ENCODE measurements at places on chromosomes 6 and 20.

GRCh38 chr6:38808039-38808438 is 92.9 kb downstream of the DNAH8 start:
- no peak for DNase-seq

- no peak for DNase-seq
Observed at GRCh38 chr6:9468277-9468676, 946.6 kb downstream of the TFAP2A start.

DNA sequence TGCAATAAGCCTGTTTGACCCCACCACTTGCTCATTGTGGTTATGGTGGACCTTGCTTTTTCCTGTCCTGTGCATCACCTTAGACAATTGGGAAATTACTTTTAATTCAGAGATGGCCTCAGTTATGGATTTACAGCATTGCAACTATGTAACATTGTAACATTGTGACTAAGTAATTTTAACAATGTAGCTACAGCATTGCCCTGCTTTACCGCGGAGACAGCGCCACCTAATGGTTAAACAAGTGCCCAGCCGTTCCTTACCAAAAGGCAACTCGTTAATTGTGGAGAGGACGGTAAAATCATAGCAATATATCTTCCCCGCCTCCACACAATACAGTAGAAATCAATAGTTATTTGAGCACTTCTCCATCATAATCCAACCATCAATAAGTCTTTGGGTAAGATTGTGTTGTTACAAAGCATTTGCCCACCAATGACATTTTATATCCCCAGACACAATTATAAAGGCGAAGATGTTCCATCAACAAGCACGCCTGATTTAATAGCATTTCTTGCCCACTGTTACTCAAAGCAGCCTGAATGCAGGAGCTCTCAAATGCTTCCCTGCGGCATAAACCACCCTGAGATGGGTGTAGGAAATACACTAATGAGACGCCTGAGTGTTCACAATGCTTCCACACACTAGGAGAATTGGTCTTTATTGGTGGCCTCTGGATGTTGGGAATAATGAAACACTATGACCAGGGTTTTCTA is 93.7 kb downstream of the PROKR2 start:
- DNase-seq, result peak; percentile 63

GRCh38 chr6:125255201-125255600 is 46.6 kb downstream of the HDDC2 start:
- DNase-seq, result peak; percentile 67

DNA sequence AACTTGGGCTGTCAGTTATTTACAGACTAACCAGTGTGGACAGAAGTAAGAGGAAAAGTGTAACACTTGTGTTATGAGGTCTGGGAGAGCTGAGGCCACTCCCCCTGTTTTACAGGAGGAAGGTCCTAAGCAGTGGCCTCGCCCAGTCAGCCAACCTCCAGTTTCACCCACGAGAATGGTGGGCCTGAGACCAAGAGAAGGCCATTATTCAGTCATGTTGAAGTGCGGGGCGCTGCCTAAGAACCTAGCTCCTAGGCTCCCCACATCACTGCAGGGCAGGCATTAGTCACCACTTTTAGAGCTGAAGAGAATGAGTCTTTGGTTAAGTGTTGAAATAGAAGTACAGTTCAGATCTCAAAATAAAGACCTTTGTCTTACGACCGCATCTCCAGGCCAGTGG is 27.9 kb downstream of the CDYL start:
- peak; percentile 36 for DNase-seq

GRCh38 chr6:7236306-7237209 is 76.4 kb downstream of the SSR1 start:
- DNase-seq, result no peak

- DNase-seq, result no peak
Observed at GRCh38 chr20:16694161-16694560, 35.7 kb upstream of the SNRPB2 start.

- no peak for DNase-seq
Observed at GRCh38 chr6:107124934-107125348, 9.6 kb upstream of the BEND3 start.

DNA sequence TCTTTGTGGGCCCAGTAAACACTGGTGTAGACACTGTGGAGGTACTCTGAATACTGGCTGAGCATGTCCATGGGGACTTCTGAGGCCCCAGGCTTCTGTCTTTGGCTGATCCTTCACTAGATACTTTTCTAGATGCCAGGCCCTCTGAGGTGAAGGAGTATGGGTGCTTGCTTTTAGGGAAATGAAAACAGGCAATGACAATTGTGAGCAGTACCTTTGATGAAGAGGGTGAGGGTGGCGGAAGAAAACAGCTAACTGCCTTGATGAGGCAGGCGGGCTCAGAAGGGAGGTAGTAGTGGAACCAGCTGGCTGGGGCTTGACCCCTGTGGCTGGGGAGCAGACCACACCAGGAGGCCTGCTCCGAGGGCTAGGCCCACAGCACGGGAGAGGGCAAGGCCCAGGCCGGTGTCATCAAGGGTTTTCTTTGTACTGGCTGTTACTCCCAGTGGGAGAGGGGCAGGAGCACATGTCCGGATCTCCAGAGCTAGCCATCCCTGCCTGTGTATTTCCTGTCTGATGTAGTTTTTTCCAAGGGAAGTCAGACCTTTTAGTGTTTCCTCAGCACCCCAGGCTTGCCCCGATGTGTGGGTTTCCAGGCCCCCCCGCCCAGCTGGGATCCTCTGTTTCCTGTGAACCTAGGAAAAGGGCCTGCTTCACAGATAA is 3.9 kb downstream of the PLCG1 start:
- peak; percentile 24 for DNase-seq

GRCh38 chr20:57243480-57244220 is 22.8 kb downstream of the BMP7 start:
- DNase-seq, result no peak

- DNase-seq, result no peak
Observed at GRCh38 chr6:168128006-168128630, 49.1 kb upstream of the FRMD1 start.

DNA sequence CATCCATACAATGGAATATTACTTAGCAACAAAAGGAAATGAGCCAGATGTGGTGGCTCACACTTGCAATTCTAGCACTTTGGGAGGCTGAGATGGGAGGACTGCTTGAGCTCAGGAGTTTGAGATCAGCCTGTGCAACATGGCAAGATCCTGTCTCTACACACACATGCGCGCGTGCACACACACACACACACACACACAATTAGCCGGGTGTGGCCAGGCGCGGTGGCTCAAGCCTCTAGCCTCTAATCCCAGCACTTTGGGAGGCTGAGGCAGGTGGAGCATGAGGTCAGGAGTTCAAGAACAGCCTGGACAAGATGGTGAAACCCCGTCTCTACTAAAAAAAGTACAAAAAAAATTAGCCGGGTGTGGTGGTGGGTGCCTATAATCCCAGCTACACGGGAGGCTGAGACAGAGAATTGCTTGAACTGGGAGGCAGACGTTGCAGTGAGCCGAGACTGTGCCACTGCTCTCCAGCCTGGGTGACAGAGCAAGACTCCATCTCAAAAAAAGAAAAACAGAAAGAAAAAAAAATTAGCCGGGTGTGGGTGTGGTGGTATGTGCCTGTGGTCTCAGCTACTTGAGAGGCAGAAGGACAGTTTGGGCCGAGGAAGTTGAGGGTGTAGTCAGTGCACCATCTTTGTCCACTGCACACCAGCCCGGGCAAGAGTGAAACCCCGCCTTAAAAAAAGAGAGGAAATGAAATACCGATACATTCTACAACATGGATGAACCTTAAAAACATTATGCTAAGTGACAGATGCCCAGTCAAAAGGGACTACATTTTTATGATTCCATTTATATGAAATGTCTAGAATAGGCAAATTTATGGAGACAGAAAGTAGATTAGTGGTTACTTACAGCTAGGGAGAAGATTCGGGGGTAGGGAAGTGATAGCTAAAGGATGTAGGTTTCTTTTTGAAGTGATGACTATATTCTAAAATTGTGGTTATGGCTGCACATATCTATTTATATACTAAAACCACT is 52.5 kb downstream of the RBL1 start:
- DNase-seq, result peak; percentile 11

GRCh38 chr6:28303570-28303969 is 22.2 kb downstream of the PGBD1 start:
- DNase-seq, result no peak

GRCh38 chr20:43987018-43987417 is 72.4 kb downstream of the TOX2 start:
- no peak for DNase-seq

- no peak for DNase-seq
Observed at GRCh38 chr6:44088827-44089590, 38.2 kb downstream of the MRPL14 start.

GRCh38 chr6:150624191-150624590 is 24.5 kb downstream of the PLEKHG1 start:
- DNase-seq, result no peak

GRCh38 chr6:169289257-169289618 is 35.6 kb upstream of the THBS2 start:
- DNase-seq, result no peak

DNA sequence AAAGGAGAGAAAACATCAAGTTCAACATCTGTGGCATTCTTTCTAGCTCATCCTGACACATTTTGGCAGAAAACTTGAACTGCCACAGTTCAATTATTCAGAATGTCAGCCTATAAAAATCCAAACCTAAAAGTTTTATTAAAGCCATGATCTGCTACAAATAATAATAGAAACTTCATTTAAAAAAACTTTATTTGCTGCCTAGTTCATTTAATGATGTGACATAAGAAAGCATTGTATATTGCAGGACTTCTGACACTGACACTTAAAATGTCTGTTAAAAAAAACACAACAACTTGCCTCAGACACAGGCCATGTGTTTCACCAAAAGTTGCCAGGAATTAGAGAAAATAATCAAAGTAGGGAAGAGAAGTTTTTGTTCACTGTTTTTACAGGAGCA is 88.3 kb upstream of the HTR1E start:
- no peak for DNase-seq

GRCh38 chr6:38180586-38180985 is 361.1 kb downstream of the ZFAND3 start:
- DNase-seq, result no peak

DNA sequence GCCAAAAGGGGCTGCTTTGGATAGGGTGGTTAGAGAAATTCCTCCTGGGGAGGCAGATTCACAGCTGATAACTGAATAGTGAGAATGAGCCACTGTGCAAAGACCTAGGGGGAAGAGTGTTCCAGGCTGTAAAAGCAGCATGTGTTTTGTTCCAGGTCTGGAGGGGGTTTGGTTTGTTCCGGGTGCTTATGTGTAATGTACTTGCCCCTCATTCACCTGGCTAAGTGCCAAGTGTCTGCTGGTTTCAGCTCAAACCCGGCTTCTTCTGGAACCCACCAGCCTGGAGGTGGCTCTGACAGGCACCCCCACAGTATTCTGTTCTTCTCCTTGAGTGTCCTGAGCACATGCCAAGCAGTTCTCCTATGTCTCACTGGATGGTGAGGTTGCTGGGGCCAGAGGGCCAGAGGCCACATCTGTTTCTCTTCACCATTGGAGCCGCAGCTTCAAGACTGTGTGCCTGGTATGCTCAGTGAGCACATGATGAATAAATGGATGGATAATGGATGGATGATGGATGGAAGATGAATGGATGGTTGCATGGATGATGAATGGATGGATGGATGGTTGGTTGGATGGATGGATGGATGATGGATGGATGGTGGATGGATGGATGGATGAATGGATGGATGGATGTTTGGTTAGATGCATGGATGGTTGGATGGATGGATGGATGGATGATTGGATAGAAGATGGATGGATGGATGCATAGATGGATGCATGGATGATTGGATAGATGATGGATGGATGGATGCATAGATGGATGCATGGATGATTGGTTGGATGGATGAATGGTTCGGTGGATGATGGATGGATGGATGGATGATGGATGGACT is 227.6 kb downstream of the BMP7 start:
- no peak for DNase-seq

DNA sequence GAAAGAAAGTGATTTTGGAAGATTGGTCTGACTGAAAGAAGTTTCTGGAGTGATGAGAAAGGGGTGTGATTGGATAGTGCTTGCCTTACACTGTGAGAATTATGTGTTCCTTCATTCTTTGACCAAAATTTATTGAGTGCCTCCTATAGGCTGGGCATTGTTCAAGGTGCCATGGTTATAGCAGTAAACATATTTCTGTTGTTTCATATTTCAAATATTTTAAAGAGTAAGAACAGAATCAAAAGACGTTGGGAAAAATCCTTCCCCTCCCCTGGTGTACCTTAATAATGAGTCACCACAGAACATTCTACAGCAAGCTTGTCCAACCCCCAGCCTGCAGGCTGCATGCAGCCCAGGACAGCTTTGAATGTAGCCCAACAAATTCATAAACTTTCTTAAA is 78.6 kb downstream of the GCLC start:
- DNase-seq, result peak; percentile 9

GRCh38 chr6:109783250-109783986 is 92.3 kb downstream of the FIG4 start:
- DNase-seq, result no peak

DNA sequence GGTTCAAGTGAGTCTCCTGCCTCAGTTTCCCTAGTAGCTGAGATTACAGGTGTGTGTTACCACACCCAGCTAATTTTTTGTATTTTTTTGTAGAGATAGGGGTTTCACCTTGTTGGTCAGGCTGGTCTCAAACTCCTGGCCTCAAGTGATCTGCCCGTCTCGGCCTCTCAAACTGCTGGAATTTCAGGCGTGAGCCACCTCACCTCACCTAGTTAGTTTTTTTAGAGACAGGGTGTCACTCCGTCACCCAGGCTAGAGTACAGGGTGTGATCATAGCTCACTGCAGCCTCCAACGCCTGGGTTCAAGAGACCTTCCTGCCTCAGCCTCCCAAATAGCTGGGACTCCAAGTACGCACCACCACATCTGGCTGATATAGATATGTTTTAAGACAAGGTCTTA is 22.9 kb downstream of the SYTL3 start:
- DNase-seq, result no peak

DNA sequence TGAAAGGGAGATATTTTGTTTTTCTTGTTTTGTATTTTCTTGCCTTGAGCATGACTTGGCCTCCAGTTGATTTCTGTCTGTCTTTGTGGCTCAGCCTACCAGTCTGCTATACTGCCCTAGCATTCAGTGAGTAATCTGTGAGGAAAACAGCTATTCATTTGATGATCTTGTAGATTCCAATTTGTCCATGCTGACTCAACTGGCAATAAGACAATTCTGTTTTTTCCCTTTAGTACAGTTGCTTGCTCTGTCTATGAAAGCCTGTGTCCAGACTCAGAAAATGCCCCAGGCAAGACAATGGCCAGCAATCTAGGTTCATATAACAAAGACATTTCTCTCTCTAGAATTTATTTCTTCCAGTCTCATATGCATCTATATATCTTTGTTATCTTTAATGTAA is 10.9 kb upstream of the SOX4 start:
- no peak for DNase-seq

GRCh38 chr6:157020881-157021343 is 243.7 kb downstream of the ARID1B start:
- peak; percentile 70 for DNase-seq

GRCh38 chr6:36280467-36280866 is 10.6 kb downstream of the PNPLA1 start:
- DNase-seq, result no peak

GRCh38 chr6:44439270-44440045 is 52.0 kb downstream of the CDC5L start:
- peak; percentile 80 for DNase-seq

DNA sequence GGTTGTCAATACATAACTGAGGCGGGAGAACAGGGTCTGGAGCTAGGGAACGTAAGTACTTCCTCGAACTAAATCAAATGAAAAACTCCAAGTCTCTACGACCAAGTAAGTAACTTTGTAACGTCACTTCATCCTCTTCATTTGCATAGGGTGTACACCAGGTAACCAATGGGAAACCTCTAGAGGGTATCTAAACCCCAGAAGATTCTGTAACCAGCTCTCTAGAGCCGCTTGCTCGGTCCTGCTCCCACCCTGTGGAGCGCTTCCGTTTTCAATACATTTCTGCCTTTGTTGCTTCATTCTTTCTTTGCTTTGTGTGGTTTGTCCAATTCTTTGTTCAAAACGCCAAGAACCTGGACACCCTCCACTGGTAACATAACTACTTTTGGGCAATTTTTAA is 133.5 kb upstream of the TMEM170B start:
- DNase-seq, result no peak
